ENCODE measurements at places on chromosomes 12 and 14.

DNA sequence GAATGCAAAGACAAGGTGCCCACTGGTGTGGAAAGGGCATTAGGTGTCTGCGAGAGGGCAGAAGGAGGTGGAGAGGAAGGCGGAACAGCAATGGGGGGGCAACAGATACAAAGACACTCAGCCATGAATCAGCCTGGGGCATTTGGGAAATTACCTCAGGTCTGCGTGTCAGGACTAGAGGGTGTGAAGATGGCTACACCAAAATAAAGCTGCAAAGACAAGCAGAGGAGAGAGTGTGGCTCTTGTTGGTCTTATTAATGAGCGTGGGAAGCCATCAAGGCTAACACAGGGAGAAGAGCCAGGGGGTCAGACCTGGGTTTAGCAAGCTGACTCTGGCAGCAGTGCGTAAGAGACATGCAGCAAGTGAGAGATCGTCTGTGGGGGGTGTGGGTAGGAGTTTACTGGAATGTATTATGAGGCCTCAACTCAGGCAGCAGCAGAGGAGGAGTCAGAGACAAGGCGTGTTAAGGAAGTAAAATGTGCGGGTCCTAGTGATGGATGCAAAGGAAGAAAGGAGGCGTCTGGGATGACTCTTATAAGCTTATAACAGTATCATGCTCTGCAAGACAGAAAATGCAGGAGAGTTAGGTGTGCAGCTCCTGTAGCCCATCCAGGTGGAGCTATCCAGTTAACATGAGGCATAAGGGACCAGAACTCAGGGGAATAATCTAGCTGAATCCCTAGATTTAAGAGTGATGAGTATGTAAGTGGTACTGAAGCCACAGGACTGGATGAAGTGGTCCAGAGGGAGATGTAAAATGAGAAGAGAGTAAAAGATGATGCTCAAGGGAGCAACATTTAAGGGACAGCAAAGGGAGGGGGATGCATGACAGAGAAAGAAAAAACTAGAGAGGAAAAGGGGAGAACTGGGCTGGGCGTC is 50.4 kb downstream of the KCNK10 start:
- no peak for DNase-seq

GRCh38 chr14:101121508-101122139 is 218.1 kb upstream of the RTL1 start:
- DNase-seq, result no peak

DNA sequence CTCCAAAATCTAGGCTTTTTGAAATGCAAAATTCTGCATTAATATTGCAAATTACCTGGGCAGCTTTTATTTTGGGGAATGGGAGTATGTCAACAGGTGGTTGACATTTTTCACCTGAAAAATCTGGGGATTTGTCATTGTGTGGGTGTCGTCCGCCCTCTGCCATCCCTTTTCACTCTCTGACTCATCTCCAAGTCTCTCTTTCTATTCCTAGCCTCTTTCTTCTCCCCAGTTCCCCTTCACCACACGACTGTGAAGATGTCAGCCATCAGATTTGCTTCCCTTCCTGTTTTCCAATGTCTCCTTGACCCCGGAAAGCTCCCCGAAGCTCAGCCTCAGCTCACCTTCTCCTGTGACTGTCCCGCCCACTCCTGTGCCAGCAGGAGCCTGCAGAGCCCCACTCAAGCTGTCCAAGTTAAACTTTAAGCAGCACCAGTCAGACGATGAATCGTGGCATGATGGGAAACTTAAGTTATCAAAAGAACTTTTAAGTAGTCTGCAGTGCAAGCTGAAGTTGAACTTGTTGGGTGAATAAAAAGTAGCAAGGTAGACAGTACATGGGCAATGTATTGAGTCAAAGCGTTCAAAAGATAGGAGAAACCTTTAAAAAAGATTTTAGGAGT is 590.2 kb downstream of the VRK1 start:
- no peak for DNase-seq

DNA sequence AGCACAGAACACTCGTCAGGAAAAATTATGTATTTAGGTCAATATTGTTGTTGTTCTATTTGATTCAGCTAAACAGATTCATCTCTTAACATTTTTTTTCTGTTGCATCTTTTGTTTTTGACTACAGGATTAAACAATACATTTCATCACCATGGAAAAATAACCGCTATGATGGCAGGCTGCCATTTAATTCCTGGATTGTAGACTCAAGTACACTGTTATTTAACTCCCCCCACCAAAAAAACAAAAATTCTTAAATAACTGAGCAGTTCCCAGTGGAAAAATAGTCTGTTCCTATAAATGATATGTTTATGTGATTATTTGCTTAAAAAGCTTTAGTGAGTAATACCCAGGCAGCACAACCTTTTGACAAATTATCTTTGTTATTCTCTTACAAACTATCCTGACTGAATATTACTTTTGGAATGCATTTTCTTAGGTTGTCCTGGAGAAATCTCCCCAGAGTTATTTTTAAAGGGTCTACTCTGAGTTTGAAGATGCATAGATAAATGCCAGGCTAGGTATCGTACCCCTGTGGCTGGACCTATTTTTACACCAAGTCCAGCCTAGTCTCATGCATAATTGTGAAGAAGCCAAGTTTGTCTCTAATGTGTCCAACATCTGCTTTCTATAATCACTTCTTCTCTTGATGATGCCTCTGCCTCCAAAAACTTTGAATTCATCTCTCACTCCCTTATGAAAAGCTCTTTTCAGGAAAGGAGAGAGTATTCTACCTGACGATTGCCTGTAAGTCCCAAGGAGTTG is 3.7 kb downstream of the KERA start:
- DNase-seq, result no peak

GRCh38 chr14:71022939-71023338 is 115.7 kb downstream of the PCNX1 start:
- no peak for DNase-seq

GRCh38 chr12:46815809-46816208 is 10.0 kb downstream of the SLC38A4 start:
- DNase-seq, result no peak

DNA sequence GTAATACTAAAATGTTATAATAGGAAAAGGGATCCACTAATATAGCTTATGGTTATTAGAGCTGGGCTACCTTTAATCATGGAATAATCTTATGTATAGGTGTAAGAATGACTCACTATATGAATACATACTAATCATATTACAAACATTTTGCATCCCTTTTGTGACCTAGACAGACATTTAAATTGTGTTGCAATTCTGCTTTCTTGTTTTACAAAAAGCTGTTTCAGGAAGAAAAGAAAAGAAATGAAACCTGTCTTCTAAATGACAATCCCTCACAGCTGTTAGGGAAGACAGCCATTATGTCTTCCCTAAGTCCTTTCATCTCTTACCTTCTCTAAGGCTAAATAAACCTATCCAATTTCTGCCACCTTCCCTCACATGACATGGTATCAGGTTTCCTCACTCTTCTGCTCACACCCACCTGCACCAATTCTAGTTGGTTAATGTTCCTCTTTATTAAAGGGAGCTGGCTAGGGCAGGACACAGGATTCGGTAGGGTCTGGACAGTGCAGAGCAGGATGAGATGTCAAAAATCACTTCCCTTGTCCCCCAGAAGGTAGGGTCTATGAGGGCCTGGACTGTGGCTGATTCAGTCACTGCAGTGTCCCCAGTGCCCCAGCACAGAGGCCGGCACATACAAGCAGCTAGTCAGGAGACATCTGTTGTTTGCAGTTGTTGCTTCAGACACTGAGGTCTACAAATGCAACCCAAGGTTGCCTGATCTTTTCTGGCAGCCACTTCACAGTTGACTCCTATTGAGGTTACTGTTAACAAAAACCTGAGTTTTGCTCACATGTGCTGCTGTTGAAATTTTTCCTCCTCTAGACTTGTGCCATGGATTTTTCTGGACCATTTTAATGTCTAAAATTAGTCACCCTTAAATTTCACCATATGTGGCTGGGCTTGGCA is 3.7 kb downstream of the DHRS7 start:
- no peak for DNase-seq

DNA sequence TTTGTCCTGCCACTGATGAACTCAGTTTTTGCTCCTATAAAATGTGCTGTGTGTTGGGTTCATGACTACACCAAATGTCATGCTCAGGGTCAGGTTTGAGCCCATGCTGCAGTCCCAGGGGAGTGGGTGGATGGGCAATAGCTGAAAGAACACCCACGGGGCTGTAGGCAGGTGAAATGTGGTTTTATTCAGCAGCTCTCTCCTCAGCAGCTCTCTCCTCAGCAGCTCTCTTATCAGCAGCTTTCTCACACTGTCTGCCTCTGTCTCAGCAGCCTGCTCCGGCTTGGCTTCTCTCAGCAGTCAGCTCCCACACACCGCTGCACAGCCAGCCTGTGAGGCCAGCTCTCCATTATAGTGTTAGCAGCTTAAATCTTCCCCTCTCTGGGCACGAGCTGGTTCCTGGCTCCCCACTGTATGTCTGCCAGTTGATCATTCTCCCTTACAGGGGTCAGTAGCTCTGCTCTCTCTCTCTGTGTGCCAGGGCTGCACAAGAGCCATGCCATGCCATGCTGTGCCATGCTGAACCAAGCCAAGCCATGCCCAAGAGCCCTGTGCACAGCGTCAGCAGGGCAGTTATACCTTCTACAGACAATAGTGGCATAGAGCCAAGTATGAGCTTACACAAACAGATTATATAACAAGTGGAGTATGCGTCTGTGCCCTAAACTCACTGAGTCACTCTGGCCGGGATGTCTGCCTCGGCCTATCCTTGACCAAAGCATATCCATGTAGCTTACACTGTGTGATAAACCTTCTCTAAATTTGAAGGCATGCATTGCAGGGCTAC is 303.3 kb upstream of the TMPO start:
- DNase-seq, result no peak

GRCh38 chr12:111406474-111407376 is 1.0 kb downstream of the SH2B3 start:
- DNase-seq, result no peak

DNA sequence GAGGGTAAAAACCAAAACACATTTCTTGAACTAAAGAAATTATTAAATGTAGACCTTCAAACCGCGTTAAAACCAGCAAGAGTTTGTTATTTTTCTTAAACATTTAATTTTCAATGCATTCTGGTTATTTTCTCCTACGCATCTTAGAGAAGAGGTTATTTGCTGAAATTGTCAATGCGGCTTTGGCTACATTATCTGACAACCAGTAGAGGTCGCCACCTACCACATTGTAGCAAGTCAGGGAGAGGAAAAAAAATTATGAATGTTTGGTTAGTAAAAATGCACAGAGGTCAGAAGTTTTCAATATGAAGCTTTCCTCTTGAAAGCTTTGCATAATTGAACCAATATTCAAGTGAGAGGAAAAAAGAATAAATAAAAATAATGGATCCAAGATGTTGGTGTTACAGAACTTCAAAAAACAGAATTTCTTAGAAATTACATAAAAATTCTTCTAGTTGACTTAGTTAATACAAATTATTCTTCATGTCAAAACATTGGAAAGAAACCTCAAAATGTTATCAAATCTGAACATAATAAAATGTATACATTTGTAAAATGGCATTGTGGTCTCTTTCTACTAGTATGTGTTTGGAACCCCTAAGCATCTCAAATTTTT is 159.4 kb upstream of the TMTC2 start:
- DNase-seq, result no peak

DNA sequence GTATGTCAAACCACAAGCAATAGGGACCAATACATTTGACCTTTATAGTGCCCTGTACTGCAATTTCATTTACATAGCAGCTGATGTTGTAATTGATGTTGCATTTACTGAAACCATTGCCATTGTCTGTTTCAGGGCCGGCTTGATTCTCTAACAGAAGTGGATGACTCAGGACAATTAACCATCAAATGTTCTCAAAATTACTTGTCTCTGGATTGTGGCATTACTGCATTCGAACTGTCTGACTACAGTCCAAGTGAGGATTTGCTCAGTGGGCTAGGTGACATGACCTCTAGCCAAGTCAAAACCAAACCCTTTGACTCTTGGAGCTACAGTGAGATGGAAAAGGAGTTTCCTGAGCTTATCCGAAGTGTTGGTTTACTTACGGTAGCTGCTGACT is 216.0 kb downstream of the AKAP6 start:
- DNase-seq, result no peak

GRCh38 chr14:72742118-72742837 is 151.6 kb downstream of the DPF3 start:
- no peak for DNase-seq

- no peak for DNase-seq
These were observed 188.8 kb downstream of the STXBP6 start for GRCh38 chr14:24861083-24861630.

DNA sequence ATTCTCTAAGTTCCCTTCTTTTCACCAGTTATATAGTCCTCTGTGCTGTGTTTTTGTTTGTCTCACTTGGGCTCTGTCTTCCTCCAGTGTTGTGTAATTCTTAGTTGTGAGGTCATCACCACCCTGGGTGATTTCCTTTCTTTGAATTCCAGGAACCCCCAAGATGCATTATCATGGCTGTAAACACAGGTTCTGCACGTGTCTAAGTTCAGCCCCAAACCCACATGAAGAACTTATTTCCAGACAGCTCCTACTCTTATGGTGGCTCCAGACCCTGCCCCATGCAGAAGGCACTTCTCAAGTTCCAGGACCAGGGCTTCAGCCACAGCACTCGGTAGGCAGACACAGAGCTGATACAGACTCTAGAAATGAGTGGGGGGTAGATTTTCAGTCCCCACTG is 560.5 kb downstream of the BCL11B start:
- DNase-seq, result no peak

GRCh38 chr12:58069268-58069963 is 128.0 kb downstream of the ATP23 start:
- no peak for DNase-seq

Measured in stimulated activated CD4-positive, alpha-beta T cell treated with anti-CD3 and anti-CD28 coated beads, Interleukin-15, amount 100 ng/mL, for 1 hour (primary cell).